8988T (cell line): ENCODE measurements at places on chromosomes 7 and 10.

DNA sequence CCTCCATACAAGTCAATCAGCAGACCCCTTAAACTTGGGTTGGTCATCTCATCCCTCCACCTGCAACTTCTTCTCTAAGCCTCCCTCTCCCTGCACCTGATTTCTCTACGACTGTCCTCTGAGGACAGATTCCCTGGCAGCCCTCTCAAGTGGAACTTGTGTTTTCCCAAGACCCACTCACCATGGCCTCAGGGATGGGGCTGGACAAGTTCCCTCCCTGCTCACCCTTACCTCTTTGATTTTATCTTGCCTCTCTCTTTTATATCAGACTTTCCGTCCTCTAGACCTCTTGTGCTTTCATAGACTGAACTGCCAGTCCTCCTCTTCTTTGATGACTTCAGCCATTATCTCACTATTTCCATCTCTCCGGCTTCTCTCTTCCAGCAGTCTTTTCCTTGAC is 46.2 kb upstream of the ARL4A start:
- no peak for DNase-seq

- no peak for DNase-seq
Measured at GRCh38 chr10:24561453-24561852, 162.2 kb downstream of the ARHGAP21 start.

DNA sequence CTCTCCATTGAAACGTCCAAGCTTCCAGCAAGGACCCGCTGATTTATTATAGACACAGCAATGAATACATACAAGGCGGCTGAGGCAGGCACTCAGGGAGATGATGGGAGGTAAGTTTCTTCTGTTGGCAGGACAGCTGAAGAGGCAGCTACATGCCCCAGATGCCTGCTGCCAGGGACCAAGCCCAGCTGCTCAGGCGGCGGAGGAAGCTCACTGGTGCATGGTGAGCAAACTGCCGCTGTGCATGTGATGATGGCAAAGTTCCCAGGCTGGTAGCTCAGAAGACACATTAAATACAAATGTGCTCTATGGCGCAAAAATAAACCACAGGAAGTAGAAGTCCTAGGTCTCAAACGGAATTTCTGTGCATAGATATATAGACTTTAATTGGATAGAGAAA is 2.3 kb downstream of the DNTT start:
- DNase-seq: no peak

DNA sequence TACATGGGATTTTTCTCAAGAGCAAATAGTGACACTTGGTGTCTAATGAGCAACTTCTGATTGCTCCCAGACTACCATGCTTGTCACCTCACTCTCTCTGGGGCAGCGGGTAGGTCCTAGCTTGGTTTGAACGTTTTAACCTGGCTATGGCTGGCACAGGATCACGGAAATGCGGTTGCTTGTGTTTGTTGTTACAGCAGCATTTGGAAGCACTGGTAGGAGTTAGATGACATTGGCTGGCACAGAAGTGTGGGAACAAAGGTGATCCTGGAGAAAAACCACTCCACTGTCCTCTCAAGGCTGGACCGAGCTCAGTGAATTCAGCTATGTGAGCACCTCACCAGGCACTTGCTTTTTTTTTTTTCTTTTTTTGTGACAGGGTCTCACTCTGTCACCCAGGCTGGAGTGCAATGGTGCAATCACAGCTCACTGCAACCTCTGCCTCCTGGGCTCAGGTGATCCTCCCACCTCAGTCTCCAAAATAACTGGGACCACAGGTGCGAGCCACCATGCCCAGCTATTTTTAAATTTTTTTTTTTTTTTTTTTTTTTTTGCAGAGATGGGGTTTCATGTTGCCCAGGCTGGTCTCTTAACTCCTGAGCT is 3.5 kb upstream of the PFKFB3 start:
- DNase-seq: no peak
